ENCODE measurements at places on chromosomes 1 and 21.
A peak's percentile ranks its signal among the peaks of the same experiment; 100 is the strongest.

- no peak for DNase-seq
These were observed 94.7 kb downstream of the NTMT2 start for GRCh38 chr1:170240409-170240808.

DNA sequence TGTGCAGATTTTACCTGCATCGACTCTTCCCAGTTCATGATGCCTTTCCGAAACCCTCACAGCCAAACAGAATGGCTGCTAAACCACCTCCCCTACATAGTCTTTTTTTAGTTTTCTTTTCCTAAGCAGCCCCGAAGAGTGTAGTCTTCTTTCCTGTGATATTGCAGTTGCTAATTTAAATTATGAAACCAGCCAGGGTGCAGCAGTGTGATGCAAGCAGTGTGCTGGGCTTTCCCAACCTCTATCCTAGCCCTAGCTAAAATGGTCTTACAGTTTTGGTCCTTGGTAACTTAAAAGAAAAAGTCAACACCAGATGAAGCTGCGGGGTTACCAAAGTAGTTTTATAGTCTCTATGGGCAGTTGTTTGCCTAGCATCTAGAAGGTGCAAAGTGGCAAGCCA, 82.0 kb upstream of the GCLM start:
- no peak for DNase-seq

GRCh38 chr1:222801067-222801466, 13.8 kb upstream of the DISP1 start:
- no peak for DNase-seq

DNA sequence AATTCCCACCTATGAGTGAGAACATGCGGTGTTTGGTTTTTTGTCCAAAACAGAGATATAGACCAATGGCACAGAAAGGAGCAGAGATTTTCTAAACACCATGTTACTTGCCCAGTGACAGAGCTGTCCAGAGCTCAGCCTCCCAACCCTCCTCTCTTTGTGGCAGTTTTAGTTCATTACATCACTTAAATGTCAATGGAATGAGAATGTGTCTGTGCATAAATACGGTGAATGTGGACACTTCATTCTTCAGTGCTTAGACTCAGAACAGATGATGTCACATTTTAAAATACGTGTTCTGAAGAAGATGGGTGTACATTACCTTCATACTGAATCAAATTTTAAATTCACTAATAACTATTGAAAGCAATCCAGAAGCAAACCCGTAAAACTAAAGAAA, 374.9 kb downstream of the DSCAM start:
- no peak for DNase-seq

DNA sequence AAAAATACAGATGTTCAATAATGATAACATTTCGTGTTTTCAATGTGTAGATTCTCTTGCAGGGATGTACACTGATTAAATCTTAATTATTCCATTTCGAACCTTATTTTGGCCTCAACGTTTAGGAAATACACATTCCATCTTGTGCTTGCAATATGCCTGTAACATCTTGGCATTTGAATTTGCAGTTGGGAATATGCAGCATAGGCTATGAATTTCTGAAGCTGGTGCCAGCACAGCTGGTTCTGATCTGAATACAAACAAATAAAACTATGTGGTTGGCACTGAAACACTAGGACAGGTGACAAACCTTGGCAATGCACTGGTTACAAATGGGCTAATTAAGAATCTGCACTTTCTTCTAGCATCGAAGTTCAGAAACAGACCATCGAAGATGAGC, 108.4 kb downstream of the ERG start:
- no peak for DNase-seq

DNA sequence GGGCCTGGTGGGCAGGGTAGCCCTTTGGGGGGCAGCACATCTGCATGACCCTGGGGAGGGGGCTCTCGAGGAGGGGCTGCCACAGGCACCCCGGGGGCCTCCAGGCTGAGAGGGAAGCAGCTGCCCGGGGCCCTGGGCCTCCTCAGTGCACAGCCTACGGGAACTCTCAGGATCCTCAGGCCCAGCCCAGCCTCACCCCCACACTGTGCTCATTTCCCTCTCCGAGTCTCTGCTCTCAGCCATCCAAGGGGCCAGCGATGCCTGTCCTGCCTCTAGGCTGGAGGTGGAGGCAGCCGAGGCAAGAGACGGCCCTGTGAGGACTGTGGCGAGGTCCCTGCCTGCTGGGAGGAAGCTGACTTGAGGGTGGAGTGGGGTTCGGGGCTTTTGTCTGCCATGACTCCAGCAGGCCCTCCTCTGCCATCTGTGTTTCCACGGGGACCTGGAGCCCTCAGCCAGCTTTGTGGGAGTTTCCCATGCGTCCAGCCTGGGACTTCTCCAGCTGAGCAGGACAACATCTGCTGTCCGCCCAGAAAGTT, 7.2 kb upstream of the PLEKHG5 start:
- no peak for DNase-seq

GRCh38 chr1:180387413-180387812, 115.0 kb downstream of the ACBD6 start:
- DNase-seq = no peak

DNA sequence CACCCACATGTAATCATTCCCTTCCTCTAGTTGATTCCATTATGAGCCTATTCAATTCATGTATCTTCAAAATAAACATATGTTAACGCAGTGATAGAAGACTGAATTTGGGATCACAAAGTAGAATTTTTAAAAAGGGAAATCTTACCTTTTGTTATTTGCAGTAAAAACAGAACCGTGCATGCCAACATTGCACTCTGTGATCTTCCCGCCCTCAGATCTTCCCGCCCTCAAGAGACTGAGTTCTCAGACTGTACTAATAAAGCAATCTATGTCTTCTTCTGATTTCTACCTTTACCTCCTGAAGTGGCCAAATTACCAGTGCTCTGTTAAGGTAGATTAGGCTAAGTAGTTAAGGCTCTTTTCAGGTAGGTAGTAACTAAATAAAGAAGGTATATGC, 3.6 kb upstream of the SUCO start:
- no peak for DNase-seq

GRCh38 chr1:232589812-232590743, 39.9 kb downstream of the SIPA1L2 start:
- DNase-seq = no peak

- DNase-seq = no peak
These were observed 34.8 kb upstream of the CD101 start for GRCh38 chr1:116966791-116967190.

GRCh38 chr1:102163799-102164198, 167.1 kb upstream of the OLFM3 start:
- no peak for DNase-seq

- no peak for DNase-seq
These were observed 78.2 kb upstream of the TARDBP start for GRCh38 chr1:10934150-10934818.

DNA sequence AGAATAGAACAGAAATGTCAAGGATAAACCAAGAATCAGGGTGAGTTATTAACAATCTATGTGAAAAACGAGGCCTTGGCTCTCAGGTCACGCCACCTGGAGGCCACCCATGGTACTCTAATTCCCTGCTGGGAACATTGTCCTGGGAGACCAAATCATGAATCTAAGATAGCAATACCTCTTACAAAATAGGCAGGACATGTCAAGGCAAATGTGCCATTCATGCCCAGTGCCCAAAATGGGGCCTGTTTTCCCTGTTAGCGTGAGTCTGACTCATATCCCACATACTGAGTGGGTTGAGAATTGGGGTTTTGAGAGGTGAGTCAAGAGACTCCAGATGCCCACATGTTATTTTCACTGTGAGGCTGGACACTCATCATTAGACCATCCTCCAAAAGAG, 380.8 kb downstream of the HHIPL2 start:
- no peak for DNase-seq

GRCh38 chr1:45116340-45116739, 90.1 kb downstream of the ZSWIM5 start:
- DNase-seq = peak; percentile 26

DNA sequence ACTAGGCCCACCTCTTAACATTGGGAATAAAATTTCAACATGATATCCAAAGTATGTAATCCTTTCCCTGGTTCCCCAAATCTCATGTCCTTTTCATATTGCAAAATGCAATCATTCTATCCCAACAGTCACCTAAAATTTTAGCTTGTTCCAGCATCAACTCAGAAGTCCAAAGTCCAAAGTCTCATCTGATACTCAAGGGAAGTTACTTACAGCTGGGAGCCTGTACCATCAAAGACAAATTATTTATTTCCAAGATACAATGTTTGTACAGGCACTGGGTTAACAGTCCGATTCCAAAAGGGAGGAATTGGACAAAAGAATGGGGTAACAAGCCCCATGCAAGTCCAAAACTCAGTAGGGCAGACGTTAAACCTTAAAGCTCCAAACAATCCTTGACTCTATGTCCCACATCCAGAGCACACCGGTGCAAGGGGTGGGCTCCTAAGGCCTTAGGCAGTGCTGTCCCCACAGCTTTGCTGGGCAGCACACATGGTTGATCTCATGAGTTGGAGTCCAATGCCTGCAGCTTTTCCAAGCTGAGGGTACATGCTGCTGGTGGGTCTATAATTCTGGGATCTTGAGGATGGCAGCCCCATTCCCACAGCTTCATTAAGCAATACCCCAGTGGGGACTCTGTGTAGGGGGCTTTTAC, 78.8 kb downstream of the DDAH1 start:
- DNase-seq = no peak

DNA sequence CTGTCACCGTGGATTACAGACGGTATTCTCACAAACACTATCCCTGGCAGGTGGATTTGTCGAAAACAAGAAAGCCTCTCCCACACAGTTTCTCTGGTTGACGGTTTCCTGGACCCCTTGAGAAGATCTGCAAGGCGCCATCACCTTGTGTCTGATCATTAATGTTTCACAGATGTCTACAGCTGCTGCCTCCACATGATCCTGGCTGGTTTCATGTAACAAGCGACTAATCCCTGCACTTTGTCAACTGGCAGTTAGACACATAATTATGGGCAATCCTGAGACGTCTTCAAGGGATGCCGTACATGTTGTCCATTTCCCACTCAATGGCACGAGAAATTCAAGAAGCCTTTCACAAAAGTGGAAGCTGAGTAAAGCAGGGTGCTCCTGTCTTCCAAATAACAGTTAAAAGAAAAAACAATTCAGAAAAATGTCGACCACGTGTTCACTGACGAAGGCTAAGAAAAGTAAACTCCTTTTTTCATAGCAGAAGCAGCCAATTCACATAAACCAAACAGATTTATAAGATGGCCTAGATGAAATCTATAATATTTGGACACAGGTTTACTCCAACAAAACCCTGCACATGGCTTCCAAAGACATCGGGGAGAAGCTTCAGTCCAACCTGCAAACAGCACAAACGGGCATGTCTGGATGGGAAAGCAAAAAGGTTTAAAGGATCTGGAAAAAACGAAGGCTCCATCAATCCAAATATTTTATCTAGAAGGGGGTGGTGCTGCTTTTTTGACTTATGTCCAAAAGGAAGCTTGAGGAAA, 52.2 kb downstream of the CAPZB start:
- no peak for DNase-seq

- DNase-seq = no peak
These were observed 36.5 kb downstream of the LRRC8C start for GRCh38 chr1:89669441-89669840.

DNA sequence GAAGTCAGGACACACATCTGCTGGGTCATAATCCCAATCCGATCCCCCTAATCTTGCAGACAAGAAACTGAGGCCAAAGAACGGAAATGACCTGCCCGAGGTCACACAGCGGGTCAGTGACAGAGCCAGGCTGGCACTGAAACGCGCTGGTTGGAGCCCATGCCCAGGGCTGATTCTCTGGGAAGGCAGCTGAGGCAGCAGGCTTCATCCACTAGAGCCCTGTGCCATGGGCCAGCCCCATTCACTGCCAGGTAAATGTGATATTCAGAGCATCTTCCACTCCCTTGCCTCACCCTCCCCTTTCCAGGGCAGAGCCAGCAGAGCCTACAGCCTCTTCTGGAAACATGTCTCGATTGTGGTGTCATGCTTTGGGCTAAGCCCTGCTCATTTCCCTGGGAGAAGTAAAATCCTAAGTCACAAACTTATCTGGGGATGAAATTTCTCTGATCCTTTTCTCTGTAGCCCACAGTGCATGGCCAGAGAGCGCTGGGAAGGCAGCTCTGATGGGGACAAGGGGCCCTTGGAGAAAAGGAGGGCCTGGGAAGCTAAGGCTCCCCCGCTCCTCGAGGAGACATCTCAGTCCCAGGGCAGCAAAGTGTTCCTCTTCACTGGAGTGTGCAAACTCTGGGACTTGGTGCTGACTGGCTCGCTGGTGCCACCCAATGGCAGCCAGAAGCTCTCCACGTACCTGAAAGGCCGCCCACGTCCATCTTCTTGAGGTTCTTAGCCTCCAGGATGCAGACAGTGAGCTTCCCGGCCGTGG, 110.4 kb downstream of the SYT2 start:
- DNase-seq = peak; percentile 23

GRCh38 chr1:41650028-41650880, 165.8 kb upstream of the EDN2 start:
- peak; percentile 30 for DNase-seq

- peak; percentile 72 for DNase-seq
These were observed 123.3 kb upstream of the GADD45A start for GRCh38 chr1:67561704-67562113.

- DNase-seq = no peak
These were observed 47.9 kb upstream of the NUF2 start for GRCh38 chr1:163273766-163274441.

GRCh38 chr1:5501206-5501930, 490.9 kb downstream of the NPHP4 start:
- no peak for DNase-seq

- no peak for DNase-seq
These were observed 6.8 kb downstream of the ATG4C start for GRCh38 chr1:62790716-62791115.

- peak; percentile 64 for DNase-seq
These were observed 14.4 kb downstream of the TMPRSS3 start for GRCh38 chr21:42381347-42381984.
